ENCODE measurements at places on chromosomes 5 and 9. TPM values are rescaled to one million over a fixed set of nuclear protein-coding genes. Genes with fewer than 3 reads are reported as not detected.

PCDHA10 gene
- polyA plus RNA-seq = 3.9 TPM

IL4 gene
- polyA plus RNA-seq = not detected

FAM151B gene
- 0.55 TPM for polyA plus RNA-seq

ITGA1 gene
- polyA plus RNA-seq = 2.6 TPM

LCN12 gene
- 0.68 TPM for polyA plus RNA-seq

LHX3 gene
- polyA plus RNA-seq = not detected

CAVIN4 gene
- 2.1 TPM for polyA plus RNA-seq

ZNF879 gene
- 3.9 TPM for polyA plus RNA-seq

Data from GM23338 (cell line).